ENCODE measurements at places on chromosomes 1 and 21. TPM values are rescaled to one million over a fixed set of nuclear protein-coding genes. Genes with fewer than 3 reads are reported as not detected.

Gene NBPF10
- total RNA-seq = 0.89 TPM

Gene CADM3
- not detected for total RNA-seq

DNA sequence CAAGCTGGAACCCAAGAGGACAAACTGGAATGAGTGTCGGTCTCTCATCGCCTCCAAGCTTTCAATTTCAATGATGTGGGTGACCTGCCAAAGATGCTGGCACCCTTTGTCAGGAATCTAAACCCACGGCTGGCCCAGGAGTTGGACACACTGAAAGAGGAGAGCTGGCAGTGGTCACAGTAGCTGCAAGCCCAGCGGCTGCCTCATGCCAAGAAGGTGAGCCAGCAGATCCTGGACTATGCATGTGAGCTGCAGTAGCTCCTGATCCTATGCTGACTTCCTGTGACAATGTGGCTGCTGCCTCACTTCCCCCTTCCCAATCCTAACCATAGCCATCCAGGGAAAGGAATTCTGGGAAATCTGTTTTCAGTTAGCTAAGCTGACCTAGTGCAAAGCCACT, 117.0 kb upstream of the VAV3 start:
- no peak for DNase-seq

GRCh38 chr1:195243492-195243891, 1364.7 kb downstream of the KCNT2 start:
- DNase-seq = no peak

- DNase-seq = no peak
Observed at GRCh38 chr1:53339736-53340635, 12.1 kb upstream of the LRP8 start.

DNA sequence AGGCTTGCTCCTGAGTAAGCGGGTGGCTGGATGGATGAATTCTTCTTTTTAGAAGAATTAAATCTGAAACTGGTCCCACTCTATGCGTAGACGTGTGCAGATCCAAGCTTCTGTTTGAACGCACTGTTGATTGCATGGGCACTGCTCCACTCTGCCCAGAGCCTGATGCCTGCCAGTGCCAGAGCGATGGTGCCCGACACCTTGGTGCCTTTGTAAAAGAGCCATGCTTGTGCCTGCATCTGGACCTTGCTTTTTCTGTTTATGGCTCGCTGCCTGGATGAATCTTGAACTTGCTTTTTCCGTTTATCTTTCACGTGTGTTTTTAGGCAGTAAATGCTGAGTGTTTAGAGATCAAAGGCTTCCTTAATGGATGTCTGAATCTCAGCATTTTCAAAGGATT, 15.0 kb upstream of the PWP2 start:
- no peak for DNase-seq

DNA sequence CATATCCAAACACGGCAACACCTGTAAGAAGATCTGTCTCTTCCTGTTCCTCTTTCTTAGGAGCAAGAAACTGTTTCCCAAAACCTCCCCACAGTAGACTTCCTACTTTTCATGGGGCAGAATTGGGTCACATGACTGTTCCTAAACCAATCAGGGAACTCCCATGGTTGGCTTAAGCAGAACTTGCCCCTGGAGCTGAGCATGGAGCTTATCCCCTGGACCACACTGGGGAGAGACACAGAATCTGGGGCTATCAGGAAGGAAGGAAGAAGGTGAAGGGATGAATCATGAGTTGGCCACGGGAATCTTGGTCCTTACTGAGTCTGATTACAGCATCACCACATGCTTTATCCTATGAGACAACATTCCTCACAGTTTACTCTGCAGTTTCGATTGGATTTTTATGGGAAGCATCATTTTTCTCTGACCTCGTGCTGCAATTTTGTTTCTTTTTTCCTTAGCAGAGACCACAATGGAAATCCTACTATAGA, 81.8 kb downstream of the CDC7 start:
- no peak for DNase-seq

Data from CD8-positive, alpha-beta memory T cell (primary cell).